ENCODE measurements at places on chromosomes 13 and 19.

GRCh38 chr13:32282096-32282711, 33.0 kb downstream of the ZAR1L start:
- DNase-seq = no peak

DNA sequence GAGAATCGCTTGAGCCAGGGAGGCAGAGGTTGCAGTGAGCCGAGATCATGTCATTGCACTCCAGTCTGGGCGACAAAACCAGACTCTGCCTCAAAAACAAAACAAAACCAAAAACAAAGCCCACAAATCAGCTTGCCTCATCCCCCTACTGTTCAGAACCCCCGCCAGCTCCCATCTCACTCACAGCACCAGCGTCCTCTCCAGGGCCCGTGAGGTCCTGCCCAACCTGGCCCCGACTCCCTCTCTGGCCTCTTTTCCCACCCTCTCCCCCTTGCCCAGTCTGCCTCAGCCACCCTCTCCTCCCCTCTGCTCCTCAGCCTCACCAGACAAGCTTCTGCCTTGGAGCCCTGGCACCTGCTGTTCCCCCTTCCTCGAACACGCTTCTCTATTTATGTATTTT, 3.8 kb downstream of the SLC8A2 start:
- no peak for DNase-seq

DNA sequence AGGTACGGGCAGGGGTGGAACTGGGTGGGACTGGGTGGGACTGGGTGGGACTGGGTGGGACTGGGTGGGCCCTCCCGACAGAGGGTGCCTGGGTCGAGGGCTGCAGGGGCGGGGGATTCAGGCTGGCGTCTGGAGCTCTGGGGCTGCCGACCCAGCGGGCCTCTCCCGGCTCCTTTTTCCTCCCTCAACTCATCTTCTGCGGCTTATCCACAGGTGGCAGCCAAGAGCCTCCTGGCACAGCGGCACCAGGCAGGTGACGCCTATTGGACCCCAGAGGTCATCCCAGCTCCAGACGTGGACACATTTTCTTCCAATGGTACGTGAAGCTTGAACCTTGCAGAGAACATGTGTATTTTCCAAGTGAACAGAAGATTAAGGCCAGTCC, 533 bp downstream of the ZNF544 start:
- DNase-seq = no peak

DNA sequence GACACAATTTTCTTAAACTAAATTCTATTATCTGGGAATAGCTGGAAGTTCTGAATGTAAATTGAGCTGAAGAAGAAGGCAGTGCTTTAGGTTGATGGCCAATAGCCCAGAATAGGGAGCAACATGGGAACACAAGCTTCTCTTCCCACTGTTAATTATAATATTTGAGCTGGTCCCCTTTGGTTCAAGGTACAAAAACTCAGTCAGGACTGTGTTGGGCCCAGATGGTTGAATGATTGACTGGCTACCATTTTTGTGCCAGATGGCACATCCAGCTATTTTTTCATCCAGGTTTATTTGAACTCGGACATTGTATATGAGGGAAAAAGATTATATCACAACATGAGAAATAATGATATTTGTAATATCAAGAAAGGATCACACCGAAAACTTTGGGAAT, 458.9 kb downstream of the SLITRK1 start:
- DNase-seq = no peak

GRCh38 chr13:85519363-85519762, 279.9 kb downstream of the SLITRK6 start:
- DNase-seq = no peak

- DNase-seq = no peak
Observed at GRCh38 chr19:28307487-28307886, 905.5 kb downstream of the UQCRFS1 start.

DNA sequence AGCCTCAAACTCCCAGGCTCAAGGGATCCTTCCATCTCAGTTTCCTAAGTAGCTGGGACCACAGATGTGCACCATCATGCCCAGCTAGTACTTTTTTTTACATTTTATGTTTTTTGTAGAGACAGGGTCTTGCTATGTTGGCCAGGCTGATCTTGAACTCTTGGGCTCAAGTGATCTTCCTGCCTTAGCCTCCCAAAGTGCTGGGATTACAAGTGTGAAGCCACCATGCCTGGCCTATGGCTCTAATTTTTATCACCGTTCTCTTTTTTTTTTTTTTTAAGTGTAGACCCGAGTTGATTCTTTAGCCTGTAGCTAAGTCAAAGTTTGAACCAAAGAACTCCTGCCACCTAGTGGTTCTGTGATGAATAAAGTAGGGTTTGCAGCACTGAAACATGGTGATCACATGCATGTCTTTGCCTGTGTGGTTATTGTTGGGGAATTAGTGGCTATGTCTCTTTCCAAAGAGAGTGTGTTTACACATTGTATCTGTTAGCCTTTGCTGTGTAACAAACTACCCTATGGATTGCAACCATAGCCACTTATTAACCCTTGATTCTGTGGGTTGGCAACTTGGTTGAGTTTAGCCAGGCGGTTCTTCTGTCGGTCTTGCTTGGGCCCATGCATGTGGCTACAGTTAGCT, 11.6 kb downstream of the NFILZ start:
- peak; percentile 59 for DNase-seq

DNA sequence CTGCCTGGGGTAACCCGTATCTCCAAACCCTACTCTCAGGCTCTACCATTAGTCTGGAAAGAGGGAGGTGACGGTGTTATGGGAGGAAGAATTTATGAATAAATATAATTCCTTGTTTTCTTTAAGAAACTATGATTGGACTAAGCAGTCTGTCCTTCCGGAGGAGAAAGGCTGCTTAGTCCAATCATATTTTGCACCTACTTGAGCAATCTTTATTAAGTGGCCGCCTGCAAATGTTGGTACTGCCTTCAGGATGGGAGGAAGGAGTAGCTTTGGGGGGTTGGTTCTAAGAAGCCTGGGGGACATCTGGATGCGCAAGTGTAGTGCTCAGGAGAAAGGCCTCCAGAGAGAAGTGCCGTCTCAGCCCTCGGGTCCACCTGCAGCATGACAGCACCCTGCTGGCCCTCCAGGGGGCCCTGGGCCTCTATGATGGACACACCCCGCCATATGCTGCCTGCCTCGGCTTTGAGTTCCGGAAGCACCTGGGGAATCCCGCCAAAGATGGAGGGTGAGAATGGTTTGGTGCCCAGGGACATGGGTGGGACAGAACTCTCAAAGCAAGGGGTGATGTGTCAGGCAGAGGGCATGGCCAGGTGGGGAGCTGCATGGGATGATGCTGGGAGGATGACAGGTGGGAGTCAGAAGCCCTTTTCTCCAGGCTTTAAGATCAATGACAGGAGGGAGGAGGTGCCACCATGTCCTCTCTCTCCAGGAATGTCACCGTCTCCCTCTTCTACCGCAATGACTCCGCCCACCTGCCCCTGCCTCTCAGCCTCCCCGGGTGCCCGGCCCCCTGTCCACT, 4.1 kb downstream of the ACP4 start:
- no peak for DNase-seq

Measured in T-helper 2 cell (primary cell).